Lung (tissue), 17 donors: ENCODE measurements at places on chromosomes 5 and 9. TPM values are rescaled to one million over a fixed set of nuclear protein-coding genes. Genes with fewer than 3 reads are reported as not detected.

GRCh38 chr5:160173-160510 lies 31.2 kb upstream of the LRRC14B start:
- DNase-seq, result peak; percentile 4

The PALM2AKAP2 gene
- total RNA-seq, result 37.7 TPM

The TUSC1 gene
- total RNA-seq, result 15.7 TPM

DNA sequence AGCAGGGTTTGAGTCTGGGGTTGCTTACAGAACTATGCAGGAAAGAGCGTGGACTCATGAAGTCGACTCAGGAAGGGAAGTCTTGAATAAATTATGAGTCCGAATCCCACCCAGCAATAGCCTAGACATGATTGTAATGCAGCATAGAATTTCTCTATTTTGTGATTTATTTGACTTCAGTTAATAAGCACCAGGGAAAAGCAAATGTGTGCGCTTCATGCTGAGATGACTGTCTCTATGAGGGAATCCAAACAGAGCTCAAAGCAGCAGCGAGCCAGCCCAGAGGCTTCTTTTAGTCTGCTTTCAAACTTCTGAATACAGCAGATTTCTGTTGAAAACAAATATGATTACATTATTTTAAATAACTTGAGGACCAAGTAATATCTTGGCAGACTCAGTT lies 188.0 kb downstream of the SEMA6A start:
- DNase-seq, result no peak

- no peak for DNase-seq
Measured at GRCh38 chr5:17882760-17883488, 248.7 kb downstream of the TAF11L14 start.
